ENCODE measurements at places on chromosomes 2 and 18.
A peak's percentile ranks its signal among the peaks of the same experiment; 100 is the strongest.

DNA sequence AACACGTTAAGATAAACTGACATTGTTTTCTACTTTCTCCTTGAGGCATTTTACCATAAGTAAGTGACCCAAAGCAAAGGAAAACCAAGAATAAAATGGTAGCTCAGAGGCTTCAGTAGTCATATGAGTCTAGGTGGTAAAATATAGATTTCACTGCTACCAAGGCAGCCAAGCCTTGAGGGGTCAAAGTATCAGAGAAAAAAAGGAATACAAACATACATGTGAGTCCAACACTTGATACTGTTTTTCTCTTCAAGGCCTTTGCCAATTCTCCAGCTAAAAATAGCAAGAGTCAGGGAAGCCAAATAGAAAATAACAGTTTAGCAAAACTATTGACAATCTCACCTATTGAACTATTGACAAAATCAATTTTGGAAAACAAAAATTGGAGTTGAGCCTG is 925.9 kb downstream of the BCL11A start:
- no peak overlapping the region for H3K4me3 ChIP-seq
- H3K36me3 ChIP-seq = no peaks in the 10 kb centered on the region
- H3K4me1 ChIP-seq = no peaks in the 10 kb centered on the region

DNA sequence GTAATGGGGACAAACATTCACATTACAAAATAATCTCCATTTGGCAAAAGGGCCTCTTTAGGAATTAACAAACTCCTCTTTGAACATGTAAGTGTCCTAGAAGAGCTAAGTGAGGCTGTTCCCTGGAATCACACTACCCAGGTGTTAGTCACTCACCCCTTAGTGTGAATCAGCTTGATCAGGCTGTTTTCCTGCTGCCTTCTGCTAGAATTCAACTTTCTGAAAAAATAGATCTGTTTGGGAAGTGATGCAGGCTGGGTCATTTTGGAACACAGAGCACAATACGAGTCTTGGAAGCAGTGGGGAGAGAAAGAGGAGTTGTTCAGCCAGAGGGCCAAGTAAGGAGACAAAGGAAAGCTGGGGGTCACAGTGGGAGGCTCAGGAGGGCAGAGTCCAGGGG is 40.0 kb downstream of the TTC32 start:
- no peak overlapping the region for H3K4me3 ChIP-seq
- H3K27me3 ChIP-seq = peaks cover 11% of the 10 kb centered on the region
- no peak for DNase-seq
- no peaks in the 10 kb centered on the region for H3K36me3 ChIP-seq
- H3K27ac ChIP-seq = peak overlapping the region; percentile 6

- peaks cover 1% of the 10 kb centered on the region for H3K36me3 ChIP-seq
- H3K4me1 ChIP-seq = no peaks in the 10 kb centered on the region
- H3K27ac ChIP-seq = no peak overlapping the region
- H3K27me3 ChIP-seq = peaks cover 2% of the 10 kb centered on the region
- no peak overlapping the region for H3K4me3 ChIP-seq
These were observed 28.2 kb upstream of the DNMT3A start for GRCh38 chr2:25369876-25370275.

DNA sequence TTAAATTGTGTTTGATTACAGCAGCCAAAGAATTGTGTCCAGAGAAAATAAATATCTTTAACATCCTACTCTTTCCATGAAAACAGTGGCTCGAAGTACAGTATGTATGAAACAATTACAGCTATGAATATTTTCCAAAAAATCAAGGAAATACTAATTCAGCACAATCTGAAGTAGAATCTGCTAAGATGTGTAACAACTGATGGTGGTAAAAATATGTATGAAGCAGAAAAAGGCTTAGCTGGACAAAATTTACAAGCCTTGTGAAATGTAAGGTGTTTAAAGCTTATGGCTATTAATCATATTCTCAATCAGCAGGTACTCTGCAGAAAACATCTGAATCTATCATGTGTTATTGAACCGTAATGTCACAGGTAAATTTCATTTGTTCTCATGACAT is 16.6 kb downstream of the DYM start:
- no peak overlapping the region for H3K4me3 ChIP-seq
- no peaks in the 10 kb centered on the region for H3K27me3 ChIP-seq
- peaks cover 15% of the 10 kb centered on the region for H3K4me1 ChIP-seq
- no peak for DNase-seq
- peaks cover 4% of the 10 kb centered on the region for H3K36me3 ChIP-seq

GRCh38 chr2:35421485-35421884 is 934.1 kb upstream of the CRIM1 start:
- no peak overlapping the region for H3K4me3 ChIP-seq
- H3K36me3 ChIP-seq = no peaks in the 10 kb centered on the region
- DNase-seq = no peak
- no peak overlapping the region for H3K27ac ChIP-seq
- H3K27me3 ChIP-seq = no peaks in the 10 kb centered on the region
- no peaks in the 10 kb centered on the region for H3K4me1 ChIP-seq

DNA sequence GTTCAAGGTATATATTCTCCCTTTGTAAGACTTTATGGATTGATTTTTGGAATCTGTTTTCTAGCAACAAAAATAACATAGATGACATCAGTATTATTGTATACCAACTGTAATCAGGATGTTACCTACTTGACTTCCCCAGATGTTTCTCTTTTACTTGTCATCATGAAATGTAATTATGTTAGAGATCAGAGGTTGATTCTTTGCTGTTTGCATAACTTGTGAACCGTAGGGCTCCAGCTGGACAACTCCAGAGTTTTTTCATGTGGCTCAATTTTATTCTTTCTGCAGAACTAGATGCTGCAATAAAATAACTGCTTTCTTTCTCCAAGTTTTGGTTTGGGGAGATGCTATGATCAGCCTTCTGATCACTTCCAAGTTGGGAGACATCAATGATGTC is 58.1 kb downstream of the SPOPL start:
- H3K4me1 ChIP-seq = no peaks in the 10 kb centered on the region
- no peaks in the 10 kb centered on the region for H3K27me3 ChIP-seq
- no peak overlapping the region for H3K27ac ChIP-seq
- peaks cover 12% of the 10 kb centered on the region for H3K36me3 ChIP-seq
- H3K4me3 ChIP-seq = no peak overlapping the region
